ENCODE measurements at places on chromosomes 7 and 10.

DNA sequence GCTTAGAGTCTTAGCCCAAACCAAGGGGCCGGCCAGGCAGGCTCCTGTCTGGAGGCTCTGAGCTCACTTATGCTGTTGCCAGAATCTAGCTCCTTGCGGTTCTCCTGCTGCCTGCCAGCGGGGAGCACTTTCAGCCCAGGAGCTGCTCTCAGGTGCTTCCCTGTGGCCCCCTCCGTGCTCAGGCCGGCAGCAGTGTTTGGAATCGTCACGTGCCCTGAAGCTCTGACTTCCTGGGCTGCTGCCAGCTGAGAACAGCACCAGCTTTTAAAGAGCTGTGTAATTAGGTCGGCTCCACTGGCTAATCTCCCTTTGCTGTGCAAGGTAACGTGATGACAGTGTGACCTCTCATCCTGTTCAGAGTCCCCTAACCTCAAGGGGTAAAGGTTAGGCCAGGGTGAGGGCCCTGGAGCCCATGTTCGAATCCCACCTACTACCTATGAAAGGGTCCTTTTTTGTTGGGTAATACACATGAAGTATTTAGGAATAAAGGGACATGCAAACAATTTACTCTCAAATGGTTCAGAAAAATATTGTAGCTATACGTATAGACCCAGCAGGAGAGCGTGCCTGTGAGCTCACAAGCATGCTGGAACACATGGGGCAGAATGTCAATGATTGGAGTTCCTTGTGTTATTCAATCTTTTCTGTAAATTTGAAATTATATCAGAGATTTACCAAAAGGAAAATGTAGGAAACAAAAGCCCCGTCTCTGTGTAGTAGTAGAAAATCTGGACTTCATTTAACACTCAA is 16.6 kb downstream of the ZNF862 start:
- DNase-seq = peak; percentile 54

GRCh38 chr10:58477122-58477521 is 35.5 kb upstream of the BICC1 start:
- peak; percentile 58 for DNase-seq

DNA sequence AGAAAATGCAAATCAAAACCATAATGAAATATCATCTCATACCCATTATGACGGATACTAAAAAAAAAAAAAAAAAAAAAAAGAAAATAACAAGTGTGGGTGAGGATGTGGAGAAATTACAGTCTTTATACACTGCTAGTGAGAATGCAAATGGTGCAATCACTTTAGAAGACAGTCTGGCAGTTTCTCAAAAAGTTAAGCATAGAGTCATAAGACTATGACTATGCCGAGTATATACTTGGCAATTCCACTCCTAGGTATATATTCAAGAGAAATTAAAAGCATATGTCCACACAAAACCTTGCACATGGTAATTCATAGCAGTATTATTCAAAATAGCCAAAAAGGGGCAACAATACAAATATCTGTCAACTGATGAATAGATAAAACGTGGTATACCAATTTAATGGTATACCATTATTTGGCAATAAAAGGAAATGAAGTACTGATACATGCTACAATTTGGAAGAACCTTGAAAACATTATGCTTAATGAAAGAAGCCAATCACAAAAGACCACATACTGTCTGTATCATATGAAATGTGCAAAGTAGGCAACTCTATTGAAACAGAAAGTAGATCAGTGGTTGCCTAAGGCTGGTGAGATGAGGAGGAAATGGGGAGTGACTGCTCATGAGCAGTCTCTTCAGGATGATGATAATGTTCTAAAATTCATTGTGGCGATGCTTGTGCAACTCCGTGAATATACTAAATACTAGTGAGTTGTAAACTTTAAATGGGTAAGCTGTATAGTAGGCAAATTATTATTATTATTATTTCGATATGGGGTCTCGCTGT is 90.1 kb upstream of the NANOS1 start:
- no peak for DNase-seq

GRCh38 chr7:139034336-139034735 is 1.5 kb downstream of the ZC3HAV1L start:
- DNase-seq = no peak

DNA sequence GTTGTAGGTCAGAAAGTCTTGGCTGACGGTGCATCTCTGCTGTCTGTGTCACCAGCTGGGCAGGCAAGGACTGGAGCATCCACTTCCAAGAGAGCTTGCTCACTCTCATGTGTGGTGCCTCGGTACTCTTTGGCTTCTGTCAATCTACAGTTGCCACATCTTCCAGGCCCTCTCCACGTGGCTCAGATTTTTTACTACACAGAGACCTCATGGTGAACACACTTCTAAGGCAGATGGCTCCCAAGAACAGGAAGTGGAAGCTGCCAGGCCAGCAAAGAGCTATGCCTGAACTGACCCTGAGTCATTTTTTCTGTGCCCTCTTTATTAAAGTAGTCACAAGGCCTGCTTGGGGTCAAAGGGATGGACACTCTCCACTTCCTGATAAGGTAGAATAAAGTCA is 351.5 kb upstream of the AUTS2 start:
- DNase-seq = no peak

DNA sequence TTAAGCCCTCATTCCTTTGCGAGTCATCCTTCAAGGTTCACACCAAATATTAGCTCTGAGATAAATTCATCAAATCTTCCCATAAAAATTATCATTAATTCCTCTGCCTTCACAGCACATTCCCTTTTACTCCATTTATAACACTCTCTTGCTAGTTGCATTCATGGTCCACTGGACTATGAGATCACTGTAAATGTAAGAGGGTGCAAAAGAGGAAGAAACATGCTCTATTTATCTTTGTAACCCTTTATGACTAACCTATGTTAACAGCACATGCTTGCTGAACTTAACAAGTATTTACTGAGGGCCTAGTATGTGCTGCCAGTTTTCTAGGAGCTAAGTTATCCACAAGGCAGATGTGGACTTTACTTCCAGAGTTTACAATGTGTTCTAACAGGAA is 86.7 kb upstream of the TMEM168 start:
- no peak for DNase-seq

DNA sequence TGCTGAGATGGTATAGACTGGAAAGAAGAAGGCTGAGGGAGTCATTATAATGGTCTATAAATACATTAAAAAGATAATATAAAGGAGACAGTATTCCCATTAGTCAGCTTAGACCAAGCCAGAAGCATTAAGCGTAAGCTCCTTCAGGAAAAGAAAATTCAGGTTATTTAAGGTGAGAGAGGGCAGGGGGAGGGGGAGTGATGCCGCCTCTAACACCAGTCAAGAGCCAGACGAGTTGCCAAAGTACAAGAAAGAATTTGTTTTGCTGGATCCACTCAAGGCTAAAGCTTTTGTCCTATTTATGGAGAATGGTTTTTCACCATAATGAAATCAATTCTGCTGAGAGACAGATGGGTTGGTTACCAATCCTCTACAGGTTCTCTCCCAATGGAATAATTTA is 99.3 kb downstream of the CFAP58 start:
- DNase-seq = no peak
